ENCODE measurements at places on chromosomes 7 and 10.

DNA sequence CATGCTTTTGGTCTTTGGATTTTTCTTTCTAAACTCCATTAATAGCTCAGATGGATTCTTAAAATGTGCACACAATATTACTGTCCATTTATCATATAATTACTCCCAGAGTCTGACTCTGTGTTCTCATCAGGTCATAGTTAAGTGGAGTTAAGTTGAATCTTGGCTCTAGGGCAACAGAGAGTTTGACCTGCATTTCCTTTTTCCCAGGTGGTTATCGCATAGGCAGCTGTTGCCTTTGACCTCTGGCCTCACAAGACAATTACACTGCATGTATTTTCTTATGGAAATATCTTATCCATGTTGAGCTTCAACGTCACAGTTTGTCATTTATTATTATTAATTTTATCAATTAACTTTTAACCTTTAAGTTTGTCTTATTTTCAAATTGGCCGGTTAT is 237.5 kb upstream of the HGF start:
- no peak for DNase-seq

DNA sequence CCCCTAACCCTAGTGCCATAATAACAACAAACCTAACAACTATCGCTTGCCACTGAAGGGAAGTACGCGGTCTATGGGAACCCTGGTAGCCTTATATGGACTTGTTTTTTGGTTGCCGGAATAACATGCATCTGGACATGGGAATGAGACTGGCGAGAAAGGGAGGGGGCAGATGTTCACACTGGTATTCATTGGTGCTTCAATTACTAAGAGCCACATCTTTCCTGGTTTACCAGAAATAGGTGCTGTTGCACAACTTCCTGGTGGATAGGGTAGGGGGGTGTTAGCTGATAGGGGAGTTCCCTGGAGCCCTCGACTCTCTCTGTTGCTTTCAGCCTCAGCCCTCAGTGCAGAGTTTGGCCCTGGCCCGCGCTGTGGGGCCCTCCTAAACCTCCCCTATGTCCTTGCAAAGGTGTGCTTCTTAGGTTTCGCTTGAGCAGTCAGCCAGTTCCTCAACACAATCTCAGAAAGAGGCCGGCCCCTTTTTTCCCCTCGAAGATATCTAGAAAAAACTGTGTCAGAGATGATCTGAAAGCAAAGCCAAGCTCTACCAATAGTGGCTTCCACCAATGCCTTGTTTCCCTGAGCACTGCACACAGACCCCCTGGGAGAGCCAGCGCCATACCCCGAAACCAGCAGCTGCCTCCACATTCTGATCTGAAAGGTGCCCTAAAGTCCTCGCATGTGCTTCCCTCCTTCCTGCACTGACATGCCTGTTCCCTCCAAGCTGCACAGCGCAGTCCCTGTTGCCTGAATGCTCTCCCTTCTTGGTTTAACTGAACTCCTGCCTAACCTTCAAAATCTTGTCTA is 13.5 kb downstream of the TBXAS1 start:
- DNase-seq, result no peak

DNA sequence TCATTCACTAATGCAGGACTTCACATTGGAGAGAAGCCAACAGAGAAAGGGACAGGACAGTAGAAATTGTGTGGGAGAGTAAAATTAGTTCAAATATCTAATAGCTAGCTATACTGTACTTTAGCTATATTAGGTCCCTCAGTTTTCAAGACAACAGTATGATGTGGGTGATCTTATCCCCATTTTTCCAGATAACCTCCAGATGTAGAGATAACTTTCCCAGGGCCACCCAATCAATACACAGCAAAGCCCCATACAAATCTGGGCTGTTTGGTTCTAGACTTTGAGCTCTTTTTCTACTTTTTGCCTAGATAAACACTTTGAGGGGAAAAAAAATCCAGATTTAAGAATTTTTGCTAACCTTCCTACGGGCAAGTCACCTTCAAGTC is 482 bp upstream of the CLDN12 start:
- no peak for DNase-seq

DNA sequence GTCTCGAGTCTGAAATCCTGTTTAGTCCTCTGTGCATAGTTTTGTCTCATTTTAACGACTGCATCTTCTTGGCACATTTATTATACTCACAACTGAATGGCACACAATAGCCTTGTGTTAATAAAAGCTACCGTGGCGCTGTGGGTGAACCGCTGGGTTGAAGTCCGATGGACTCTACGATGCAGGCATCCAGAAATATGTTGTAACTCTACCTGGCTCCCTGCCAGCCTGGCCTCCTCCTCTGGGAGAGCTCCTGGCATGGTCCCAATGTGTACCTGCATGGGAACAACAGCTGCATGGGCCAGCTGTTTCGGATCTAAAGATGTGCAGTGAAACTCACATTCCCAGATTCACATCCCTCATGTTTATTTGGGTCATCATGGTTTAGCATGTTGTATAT is 3.7 kb upstream of the DPYSL4 start:
- no peak for DNase-seq

DNA sequence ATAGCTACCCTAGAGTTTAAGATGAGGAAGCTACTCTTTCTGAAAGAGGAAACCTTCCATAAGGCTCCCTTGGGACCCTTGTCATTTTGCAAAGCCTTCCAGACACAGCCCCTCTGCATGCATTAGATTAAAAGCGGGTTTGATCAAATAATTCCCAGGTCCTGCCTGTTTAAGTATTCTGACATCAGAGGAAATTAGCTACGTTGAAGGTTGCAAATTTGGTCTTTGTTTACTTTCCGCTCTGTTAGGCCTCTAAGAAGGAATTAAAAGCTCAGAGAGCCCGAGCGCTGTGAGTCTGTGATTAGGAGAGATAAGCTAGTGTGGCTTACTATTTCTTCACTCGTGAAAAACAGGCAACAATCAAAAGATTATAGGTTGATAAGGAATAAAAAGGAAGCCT is 1.4 kb upstream of the THSD7A start:
- DNase-seq, result no peak

DNA sequence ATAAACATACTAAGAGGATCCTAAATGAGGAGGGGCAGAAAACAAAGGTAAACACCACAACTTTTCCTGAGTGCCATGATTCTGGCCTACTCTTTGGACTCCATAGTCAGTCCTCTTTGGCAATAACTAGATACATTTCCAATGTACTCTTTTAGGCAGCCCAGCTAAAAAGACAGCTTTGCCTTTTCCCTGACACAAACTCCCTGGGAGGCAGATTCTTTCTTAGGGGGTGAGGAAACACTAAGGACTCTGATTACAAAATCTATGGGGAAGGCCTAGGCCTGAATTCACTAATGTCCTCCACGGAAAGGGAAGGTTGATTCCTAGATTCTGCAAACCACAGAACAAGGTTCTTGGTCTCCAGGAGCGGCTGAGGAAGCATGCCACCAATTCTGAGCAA is 25.8 kb downstream of the FBXW4 start:
- DNase-seq, result no peak

- DNase-seq, result no peak
These were observed 13.2 kb upstream of the NPS start for GRCh38 chr10:127535802-127536515.

GRCh38 chr10:61390851-61391250 is 62.3 kb downstream of the TMEM26 start:
- no peak for DNase-seq

DNA sequence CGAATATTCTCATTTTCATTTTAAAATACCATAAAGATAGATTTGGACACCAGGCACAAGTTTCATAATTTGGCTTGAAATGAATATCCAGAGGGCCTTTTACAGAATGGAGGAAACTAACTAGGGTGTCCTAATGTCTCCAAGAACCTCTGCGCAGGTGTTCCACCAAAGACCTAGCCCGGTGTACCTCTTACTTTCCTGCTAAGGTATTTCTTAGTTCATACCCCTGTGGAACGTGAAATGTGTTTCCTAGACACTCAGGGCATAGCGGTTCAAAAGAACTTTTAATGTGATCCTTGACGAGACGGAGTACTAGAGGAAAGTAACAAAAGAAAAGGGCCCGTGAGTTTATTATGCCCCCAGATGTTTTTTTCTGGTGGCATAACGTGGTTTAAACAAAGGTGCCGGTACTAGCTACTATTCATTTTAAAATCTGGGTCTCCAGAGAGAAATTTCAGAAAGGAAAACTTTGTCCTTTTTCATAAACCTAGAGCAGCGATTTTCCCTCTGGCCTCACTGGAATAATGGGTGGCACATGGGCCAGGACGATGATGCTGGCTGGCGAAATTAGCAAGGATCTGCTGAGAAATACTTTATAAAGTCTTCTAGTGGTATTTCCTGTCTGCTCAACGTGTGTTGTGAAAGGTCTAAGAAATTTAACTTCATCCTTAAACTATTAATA is 1.4 kb downstream of the APBB1IP start:
- DNase-seq, result no peak

Data from activated T-helper 2 cell treated with anti-CD3 and anti-CD28 coated beads, Interferon-gamma antibody, Interleukin-2, Interleukin-4, amounts not matched to agents 10 μg/mL and 5 μg/mL and 100 μg/mL, durations not matched to agents 14 hours and 24 hours and 36 hours (primary cell).